ELR (cell line): ENCODE measurements at places on chromosomes 5 and 9.

GRCh38 chr9:36017278-36017677 is 19.4 kb upstream of the RECK start:
- DNase-seq: no peak

DNA sequence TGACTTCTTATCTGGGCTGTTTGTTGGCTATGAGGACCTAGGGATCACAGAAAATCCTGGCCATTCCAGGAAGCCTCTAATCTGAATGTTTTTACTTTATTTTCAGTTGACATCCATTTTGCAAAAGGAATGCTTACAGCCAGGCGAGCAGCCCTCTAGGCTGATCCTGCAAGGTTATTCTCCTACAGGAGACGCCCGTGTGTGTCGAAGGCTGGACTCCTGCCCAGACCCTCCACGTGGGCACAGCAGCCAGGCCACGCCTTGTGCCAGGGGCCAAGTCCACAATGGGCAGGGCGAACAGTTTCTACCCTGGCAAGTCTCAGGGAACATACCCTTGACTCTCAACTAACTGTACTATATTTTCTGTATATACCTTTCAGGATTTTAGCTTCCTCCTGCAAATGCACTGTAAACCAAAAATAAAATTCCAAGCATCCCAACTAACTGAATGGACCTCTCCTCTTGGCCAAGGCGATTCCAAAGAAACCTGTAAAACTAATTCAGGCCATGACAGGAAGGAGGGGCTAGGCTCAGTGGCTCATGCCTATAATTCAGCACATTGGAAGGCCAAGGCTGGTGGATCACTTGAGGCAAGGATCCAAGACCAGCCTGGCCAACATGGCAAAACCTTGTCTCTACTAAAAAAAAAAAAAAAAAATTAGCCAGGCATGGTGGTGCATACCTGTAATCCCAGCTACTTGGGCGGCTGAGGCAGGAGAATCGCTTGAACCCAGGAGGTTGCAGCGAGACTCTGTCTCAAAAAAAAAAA is 5.7 kb downstream of the CMBL start:
- DNase-seq: no peak

- DNase-seq: no peak
These were observed 1.7 kb upstream of the ALDH1B1 start for GRCh38 chr9:38390851-38391250.

DNA sequence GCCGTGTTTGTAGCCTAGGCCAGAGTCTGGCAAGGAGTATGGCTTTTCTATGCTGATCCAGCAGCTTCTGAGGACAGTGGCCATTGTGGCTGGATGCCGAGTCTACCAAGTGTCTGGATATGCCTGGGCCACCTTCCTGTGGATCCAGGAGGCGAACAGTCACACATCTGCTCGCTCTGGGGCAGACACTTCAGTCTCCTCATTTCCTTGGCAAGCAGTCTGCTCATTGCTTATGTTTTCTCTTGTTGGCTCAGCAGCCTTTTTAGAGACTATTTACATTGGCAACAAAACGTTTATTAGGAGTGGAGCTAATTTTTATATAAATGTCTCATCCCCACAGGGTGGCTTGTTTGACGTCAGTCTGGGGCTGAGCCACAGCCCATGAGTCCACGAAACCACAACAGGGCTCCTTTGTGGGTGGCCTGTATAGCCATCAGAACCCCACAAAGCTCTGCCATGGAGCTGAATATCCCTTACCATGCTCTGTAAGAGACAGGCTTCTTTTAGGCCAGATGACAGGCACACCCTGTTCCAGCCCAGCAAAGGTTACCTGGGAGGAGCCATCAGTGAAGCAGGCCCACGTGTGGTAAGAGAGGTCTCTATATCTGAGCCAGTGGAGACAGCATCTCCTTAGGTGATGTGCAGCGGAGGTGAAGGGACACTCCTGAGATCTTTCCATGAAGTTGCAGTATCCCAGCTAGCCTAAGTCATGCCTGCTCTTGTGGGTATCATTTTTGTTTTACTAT is 221.7 kb downstream of the DIRAS2 start:
- DNase-seq: no peak

GRCh38 chr5:84870369-84870768 is 485.7 kb upstream of the EDIL3 start:
- DNase-seq: no peak

DNA sequence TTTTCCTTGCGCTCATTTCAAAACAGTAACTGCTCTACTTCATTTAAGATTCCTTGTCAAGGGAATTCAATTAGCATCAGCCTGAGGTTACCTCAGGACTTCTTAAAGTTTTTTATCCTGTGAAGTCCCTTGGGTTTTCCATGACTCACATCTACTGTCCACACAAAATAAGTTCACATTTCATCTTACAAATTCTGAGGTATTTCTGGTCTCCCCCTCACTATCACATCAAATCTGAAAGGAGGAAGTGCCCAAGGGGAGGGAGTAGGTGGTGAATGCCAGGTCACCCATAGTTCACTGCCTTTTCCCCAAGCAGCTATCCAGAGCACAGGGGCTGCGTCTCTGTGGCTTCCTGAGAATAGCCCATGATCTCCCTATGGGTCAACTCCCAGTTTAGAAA is 227.1 kb upstream of the NREP start:
- peak; percentile 78 for DNase-seq

GRCh38 chr5:33268374-33268773 is 172.4 kb upstream of the TARS1 start:
- DNase-seq: no peak

GRCh38 chr5:13250464-13251291 is 693.8 kb downstream of the DNAH5 start:
- peak; percentile 57 for DNase-seq

- no peak for DNase-seq
These were observed 46.2 kb downstream of the TSPAN17 start for GRCh38 chr5:176693477-176693851.

DNA sequence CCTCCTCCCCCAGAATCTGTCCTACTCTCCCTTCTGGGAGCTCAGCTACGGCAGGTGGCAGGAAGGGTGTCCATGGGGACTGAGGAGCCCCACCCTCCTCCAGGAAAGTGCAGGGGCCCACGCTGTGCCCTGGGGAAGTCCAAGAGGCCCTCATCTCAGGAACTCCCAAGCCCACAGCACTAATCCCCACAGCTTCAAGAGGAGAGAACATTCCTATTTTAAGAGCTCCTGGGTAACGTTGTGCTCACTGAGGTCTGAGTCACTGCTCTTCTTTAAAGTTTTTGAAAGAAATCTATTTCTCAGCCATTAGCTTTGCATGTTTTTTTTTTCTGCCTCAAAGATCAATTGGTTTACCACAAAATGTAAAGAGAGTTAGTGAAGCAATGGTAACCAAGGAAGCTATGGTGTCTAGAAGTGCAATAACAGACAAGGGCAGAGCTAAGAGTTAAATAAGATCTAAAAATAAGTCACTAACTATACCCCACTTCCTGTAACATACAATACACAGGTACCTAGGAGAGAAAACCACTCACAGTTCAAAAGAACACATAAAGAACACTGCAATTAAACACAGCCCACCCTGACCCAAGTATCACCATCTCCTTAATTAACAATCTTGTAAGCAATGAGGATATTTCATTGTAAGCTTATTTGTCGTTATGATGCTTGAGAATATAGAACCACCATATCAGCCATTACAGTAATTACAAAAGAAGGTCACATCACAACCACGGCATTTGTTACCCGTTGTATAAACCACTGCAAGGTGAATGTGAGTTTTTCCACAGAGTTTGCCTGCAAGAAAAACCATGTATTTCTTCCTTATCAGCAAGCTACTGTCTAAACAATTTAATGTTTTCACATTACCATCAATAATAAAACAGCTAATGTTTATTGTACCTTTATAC is 382.3 kb upstream of the SLC30A5 start:
- no peak for DNase-seq

GRCh38 chr5:114953565-114953964 is 216.1 kb downstream of the TRIM36 start:
- DNase-seq: no peak

- DNase-seq: no peak
These were observed 5.1 kb downstream of the DBN1 start for GRCh38 chr5:177468329-177468684.

GRCh38 chr9:130157079-130157478 is 15.1 kb upstream of the NCS1 start:
- DNase-seq: peak; percentile 27

DNA sequence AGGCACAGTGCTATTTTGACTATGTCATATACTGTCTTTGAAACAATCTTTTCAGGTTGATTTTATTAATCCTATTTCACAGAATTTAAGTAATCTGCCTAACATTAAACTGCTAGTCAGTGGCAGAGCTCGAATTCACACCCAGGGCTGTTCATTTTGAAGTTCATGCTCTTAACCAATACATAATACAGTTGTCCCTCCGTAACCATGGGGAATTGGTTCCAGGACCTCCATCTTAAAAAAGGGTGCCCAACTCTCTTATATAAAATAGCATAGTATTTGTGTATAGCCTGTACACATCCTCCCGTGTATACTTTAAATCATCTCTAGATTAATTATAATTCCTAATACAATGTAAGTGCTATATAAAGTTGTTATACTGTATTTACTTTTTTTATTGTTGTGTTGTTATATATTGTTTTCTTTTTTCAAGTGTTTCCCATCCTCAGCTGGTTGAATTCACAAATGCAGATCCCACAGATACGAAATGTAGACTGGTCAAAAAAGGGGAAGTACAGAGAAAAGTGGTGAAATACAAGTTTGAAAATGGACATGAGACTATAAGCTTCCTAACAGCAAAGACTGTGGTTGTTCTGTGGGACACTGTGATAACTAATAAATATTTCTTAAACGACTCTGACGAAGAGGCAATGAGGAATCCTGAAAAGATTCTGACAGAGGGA is 18.3 kb downstream of the RFX3 start:
- no peak for DNase-seq

GRCh38 chr9:33163433-33164137 is 3.6 kb downstream of the B4GALT1 start:
- DNase-seq: no peak

- DNase-seq: no peak
These were observed 57.2 kb downstream of the MEF2C start for GRCh38 chr5:88825584-88826315.

DNA sequence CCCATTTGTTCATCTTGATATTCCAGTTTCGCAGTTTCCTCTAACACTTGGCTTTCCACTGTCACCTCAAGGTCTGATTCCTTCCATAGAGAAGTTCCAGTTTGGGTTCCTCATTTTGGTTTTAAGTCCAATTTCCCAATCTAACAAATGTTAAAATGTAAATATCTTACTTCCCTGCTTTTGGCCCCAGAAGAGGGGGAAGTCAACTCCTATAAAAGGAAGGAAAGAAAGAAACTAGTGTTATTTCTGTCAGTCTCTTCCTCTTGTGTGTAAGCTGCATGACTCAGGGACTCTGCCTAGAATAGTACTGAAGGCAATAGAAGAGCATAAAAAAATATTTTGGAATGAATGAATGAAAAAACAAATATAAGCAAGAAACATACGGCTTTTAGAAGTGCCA is 127.5 kb upstream of the CCNG1 start:
- no peak for DNase-seq

GRCh38 chr9:87270221-87270847 is 227.3 kb upstream of the DAPK1 start:
- peak; percentile 56 for DNase-seq

DNA sequence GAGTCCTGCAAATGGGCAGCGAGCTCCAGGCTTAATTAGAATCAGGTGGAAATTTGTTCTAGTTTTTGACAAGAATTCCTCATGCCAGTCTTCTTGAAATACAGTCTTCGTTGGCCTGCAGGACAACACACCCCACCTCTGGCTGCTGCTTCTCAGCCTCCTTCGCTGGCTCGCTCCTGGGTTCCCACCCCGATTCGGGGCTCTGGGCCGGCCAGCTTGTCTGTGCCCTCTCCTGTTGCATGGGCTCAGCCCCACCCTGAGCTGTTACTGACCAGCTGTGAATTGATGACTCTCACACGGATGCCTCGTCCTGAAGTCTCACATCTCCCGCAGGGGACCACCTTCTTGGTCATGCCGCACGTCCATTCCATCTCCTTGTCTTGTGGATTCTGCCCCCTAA is 21.0 kb downstream of the PSD2 start:
- no peak for DNase-seq

- no peak for DNase-seq
These were observed 84.9 kb downstream of the MTREX start for GRCh38 chr5:55392669-55393068.

DNA sequence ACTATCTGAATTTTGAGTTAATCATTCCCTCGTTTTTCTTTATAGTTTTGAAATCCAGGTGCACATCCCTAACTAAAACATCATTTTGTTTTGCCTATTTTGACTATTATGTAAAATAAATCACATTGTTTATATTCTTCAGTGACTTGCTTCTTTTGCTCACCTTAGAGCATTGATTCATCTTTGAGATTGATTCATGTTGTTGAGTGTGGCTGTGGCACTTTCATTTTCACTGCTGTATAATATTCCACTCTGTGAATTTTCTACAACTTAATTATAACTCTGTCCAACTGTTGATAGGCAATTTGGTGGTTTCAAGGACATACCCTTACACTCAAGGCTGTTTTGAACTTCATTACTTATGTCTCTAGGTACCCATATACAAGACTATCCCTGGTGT is 12.5 kb downstream of the NKX2-5 start:
- DNase-seq: no peak

- DNase-seq: peak; percentile 18
These were observed 115.3 kb upstream of the SPIN1 start for GRCh38 chr9:88272986-88273385.

GRCh38 chr9:38621434-38622287 is 1.3 kb upstream of the ANKRD18A start:
- DNase-seq: no peak

- DNase-seq: no peak
These were observed 97.9 kb downstream of the FSTL4 start for GRCh38 chr5:133514456-133514855.

DNA sequence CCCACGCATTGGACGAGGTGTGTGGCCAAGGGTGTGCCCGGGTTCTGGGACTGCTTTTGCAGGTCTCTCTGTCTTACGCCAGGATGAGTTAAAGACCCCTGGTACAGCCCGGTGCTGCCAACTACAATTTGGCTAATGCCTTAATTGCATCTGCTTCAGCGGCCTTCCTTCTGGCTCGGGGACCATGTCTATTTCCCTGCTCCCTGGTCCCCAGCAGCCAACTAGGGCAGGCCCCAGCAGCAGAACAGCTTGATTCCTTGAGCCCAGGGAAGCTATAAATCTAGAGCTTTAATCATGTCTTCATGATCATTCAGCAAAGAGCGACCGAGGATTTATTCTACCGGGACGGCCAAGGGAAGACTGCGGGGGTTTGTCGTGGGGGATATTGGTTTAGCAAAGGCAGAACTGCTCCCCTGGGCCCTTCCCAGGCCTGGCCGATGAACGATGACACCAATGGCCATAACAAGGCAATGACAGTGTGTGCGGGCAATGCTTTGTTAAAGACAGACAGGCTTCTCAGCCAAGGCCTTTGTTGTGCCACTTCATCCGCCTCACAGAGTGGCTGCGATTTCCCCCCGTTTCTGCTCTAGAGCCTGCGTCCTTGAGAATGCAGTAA is 51.4 kb downstream of the CFAP77 start:
- no peak for DNase-seq

DNA sequence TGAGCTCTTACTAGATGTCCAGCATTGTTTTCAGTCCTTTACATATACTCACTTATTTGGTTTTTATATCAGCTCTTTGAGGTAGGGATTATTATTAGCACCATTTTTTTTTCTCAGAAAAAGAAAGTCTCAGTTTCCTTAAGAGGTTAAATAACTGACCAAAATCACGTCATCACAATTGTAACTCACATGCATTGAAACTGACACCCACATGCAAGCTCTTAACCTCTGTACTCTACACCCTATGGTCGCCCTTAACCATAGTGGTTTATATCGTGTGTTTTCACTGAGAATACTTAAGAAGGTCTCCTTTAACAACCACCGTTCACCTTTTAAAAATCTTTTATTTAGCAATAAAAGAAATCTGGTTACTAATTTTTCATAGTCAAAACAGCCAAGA is 61.0 kb downstream of the PRDM6 start:
- DNase-seq: no peak
